ENCODE measurements at places on chromosomes 7 and 10.

- DNase-seq: no peak
These were observed 1.6 kb downstream of the CDNF start for GRCh38 chr10:14836208-14836607.

- DNase-seq: no peak
These were observed 27.7 kb downstream of the FZD1 start for GRCh38 chr7:91291902-91292301.

GRCh38 chr7:74143383-74143782 lies 30.8 kb upstream of the EIF4H start:
- DNase-seq: no peak

- DNase-seq: no peak
These were observed 604.3 kb downstream of the IPMK start for GRCh38 chr10:57663401-57663800.

DNA sequence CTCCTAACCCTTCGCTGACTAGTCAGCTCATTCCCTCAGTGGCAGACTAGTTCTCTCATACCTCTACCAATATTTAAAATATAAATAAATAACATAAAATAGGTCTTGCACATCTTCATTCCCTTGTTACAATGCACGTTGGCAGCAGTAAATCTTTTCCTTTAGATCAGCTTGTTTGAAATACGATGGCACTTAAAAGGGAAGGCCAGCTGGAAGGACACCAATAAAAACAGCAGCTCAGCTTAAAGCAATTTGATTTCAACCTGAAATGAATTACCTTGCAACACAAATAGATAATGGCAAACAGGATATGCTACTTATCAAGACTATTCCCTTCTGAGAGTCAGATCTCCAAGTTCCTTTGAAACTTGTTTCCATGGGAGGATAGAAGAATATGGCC lies 321.8 kb downstream of the GFRA1 start:
- DNase-seq: no peak

- no peak for DNase-seq
These were observed 88.8 kb downstream of the GSAP start for GRCh38 chr7:77327067-77327931.

GRCh38 chr7:132206594-132206993 lies 369.7 kb downstream of the PLXNA4 start:
- no peak for DNase-seq

DNA sequence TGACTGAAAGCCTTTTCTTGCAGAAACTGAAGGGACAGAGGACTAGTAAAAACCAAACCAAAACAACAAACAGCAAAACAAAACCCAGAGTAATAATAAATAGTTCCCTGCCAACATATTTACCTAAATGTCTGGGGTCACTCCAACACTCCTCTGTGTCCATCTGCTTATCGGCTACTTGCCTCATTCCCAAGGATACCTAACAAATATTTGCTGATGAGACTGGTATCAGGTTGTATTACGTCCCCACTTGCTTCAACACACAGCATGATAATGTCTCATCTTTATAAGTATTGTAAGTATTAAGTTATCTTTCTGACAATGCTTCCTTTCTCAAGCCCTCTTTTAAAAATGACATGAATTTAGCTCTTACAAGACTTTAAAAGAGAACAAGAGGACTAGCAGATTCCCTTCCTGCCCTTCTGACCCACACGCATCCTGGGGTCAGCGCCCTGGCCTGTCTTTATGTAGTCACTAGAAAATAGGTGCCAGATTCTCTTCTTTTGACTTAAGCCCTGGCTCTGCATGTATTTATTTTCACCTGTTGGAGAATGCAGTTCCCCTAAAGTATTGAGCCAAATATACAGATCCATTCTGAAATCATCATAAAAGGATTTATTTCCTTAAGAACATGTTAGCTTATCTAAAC lies 110.2 kb downstream of the SEM1 start:
- DNase-seq: no peak

GRCh38 chr7:24707988-24708615 lies 49.2 kb downstream of the GSDME start:
- no peak for DNase-seq

- DNase-seq: no peak
These were observed 243.9 kb upstream of the TCERG1L start for GRCh38 chr10:131555406-131555805.

GRCh38 chr10:76017733-76018433 lies 586.5 kb downstream of the LRMDA start:
- DNase-seq: no peak

- no peak for DNase-seq
These were observed 76.1 kb downstream of the LRRC17 start for GRCh38 chr7:102988631-102989560.

GRCh38 chr7:68015978-68016532 lies 1019.4 kb downstream of the TYW1 start:
- DNase-seq: no peak

GRCh38 chr7:47893721-47894365 lies 54.4 kb downstream of the PKD1L1 start:
- no peak for DNase-seq

DNA sequence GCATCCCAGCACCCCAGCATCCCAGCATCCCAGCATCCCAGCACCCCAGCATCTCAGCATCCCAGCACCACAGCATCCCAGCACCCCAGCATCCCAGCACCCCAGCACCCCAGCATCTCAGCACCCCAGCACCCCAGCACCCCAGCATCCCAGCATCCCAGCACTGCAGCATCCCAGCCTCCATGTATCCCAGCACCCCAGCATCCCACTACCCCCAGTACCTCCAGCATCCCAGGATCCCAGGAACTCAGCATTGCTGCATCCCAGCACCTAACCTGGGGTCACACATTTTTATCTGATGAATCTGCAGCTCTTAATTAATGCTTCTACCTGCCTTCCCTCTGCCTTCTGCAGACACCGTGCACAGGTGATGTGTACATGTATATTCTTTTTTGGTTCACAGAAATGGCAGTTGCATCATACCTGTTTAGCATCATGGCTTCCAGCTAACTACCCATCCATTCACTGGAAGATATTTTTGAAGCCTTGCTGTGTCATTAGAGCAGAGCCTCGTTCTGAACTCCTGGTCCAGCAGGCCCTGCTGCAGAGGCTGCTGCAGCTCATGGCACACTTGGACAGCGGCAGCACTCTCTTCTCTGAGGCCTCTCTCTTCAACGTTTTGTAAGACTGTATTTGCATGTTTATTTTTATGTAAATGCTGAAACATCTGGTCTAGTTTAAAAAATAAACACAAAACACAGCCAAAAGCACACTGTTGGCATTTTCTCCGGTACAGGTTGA lies 4.6 kb upstream of the CFAP46 start:
- DNase-seq: no peak

DNA sequence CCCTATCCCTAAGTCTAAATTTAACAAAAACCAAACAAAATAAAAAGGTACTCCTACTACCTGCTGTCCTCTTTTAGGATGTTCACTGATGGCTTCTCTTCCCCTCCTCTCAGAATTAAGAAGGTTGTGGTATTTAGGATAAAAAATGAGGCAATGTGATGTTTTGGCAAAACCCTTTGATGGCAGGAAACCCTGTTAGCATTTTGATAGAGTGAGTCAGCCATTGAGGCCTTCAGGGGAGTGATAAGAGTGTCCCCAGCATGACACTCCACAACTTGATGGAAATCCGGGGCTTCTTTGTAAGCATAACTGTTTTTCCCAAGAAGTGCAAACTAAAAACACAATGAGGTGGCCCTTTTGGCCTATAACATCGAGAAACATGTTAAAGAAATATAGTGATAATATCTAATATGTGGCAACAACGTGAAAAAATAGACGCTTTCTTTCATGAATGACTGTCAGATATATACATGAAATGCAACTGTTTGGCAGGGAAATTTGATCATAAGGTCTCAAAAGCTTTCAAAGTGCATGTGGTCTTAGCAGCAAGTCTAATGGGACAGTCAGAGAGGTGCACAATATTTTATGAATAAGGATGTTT lies 55.0 kb downstream of the PRTFDC1 start:
- DNase-seq: no peak

GRCh38 chr7:139543801-139544603 lies 20.5 kb downstream of the CLEC2L start:
- DNase-seq: no peak

DNA sequence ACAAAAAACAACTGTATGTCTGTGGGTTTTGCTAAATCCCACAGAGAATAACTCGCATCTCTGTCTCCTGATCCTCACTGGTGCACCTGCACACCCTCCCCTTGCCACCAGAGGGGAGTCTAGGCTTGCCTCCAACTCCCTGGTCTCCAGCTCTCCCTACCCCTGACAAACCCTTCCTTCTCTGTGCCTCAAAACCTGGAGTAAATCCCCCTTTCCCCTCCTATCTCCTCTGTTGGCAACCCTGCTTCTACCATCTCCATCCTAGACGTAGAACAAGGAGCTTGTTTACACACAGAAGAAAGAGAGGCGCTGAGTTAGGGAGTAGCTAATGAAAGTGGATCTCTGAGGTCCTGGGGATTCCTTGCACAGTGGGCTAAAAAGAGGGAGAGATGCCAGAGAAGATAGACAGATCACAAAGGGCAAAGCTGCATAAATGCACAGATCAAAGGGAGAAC lies 6.0 kb downstream of the MBLAC1 start:
- DNase-seq: peak; percentile 41

DNA sequence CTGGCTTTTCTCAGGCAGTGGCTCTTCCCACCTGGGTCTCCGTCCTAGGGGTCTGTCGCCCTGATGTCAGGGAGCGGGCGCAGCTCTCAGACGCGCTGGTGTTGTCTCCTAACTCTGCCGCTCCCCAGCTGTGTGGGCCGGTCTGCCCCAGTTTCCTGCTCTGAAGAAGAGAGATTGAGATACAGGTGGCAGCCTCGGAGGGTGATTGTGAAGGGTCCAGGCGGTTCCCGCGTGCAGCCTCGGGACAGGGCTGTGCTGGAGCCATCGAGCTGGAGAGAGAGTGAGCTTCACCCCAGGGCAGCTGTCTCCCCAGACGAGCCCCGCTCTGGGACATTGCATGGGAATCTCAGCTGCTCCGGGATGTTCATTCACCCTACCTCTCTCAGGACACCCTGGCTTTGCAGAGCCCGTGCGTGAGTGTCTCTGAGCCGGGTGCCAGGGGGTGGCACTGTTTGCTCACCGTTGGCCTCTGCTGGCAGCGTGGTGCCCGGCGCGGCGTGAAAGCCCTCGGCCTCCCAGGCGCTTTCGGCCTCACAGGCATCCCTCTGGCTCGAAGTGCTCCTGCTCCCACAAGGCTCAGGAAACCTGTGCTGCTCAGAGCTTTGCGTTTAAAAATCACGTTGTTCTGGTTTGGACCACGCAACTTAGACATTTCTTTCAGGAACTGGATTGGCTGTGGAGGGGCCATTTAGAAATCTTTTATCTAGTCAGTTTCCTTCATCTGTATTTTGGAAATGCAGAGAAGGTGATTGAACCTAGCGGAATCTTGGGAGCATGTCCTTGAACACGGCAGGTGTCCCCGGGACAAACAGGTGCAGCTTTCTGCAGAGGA lies 33.8 kb upstream of the ZFAND2A start:
- peak; percentile 32 for DNase-seq

DNA sequence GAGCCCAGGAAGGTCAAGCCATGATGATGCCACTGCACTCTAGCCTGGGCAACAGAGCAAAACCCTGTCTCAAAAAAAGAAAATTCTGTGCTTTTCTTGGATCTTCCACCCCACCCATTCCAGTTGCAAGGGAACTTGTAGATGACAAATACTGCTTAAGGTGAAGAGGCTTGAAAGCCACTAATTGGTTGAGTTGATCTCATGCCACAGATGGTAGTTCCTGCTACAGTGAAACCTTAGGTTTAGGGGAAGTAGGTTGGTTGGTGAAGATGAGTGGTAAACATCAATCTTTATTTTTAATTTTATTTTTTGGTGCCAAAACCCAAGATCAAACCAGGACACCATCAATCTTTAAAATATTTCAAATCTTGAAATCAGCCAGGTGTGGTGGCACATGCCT lies 2.9 kb upstream of the GDI2 start:
- no peak for DNase-seq

GRCh38 chr7:127287133-127287532 lies 34.4 kb upstream of the GRM8 start:
- DNase-seq: no peak

GRCh38 chr10:78412605-78413004 lies 378.9 kb downstream of the RPS24 start:
- no peak for DNase-seq

All from stimulated activated CD8-positive, alpha-beta memory T cell treated with anti-CD3 and anti-CD28 coated beads, Interleukin-7, amount 100 ng/mL, for 4 hours (primary cell).